ENCODE measurements at places on chromosomes 1 and 21. TPM values are rescaled to one million over a fixed set of nuclear protein-coding genes. Genes with fewer than 3 reads are reported as not detected.

Gene CLCNKB
- total RNA-seq: 0.17 TPM

Gene TIAM1
- total RNA-seq: 0.75 TPM

Gene CYP4B1
- total RNA-seq: not detected

Gene C1orf210
- total RNA-seq: not detected

Gene NID1
- 6.7 TPM for total RNA-seq

Gene FAM163A
- not detected for total RNA-seq

Gene INAVA
- 43.1 TPM for total RNA-seq

Gene LAD1
- total RNA-seq: 1.1 TPM

Gene KIF17
- total RNA-seq: 1.4 TPM

Gene FCRL1
- total RNA-seq: not detected

Gene EFNA3
- total RNA-seq: 6.2 TPM

Gene FAM167B
- total RNA-seq: 0.59 TPM

Gene RGSL1
- total RNA-seq: not detected

Gene FCGR3A
- total RNA-seq: not detected

Gene CYP4Z1
- not detected for total RNA-seq

Gene GOLT1A
- 4.6 TPM for total RNA-seq

Gene FAM177B
- not detected for total RNA-seq

Gene CFHR4
- not detected for total RNA-seq

Gene SLC45A3
- total RNA-seq: 4.7 TPM

Gene SPRR2E
- total RNA-seq: not detected

Gene PPIAL4G
- not detected for total RNA-seq

Gene CTTNBP2NL
- total RNA-seq: 9.0 TPM

Data from A549 treated with ZK216348 at 1 μM for 4 hours (cell line).